Stimulated activated CD4-positive, alpha-beta T cell treated with anti-CD3 and anti-CD28 coated beads, Interleukin-15, amount 100 ng/mL, for 48 hours (primary cell): ENCODE measurements at places on chromosomes 4 and X.

DNA sequence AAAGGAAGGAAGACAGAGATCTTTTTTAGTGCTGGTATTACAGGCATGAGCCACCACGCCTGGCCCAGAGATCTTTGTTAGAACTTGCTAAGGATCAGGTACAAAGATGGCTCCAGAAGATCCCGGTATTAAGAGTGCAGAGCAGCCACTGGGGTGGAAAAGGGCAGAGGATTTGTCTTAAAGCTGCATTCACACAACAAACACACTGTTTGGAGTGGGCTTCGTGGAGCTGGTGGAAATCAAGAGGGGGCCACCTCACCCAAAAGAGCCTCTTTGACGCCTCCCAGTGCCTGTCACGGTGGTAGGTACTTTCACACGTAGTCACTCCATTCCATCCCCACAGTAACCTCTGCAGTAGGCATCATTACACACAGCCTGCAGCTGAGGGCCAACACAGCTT is 13.3 kb downstream of the HELT start:
- DNase-seq = no peak

GRCh38 chr4:48543796-48544195 is 53.7 kb downstream of the ZAR1 start:
- DNase-seq = no peak

DNA sequence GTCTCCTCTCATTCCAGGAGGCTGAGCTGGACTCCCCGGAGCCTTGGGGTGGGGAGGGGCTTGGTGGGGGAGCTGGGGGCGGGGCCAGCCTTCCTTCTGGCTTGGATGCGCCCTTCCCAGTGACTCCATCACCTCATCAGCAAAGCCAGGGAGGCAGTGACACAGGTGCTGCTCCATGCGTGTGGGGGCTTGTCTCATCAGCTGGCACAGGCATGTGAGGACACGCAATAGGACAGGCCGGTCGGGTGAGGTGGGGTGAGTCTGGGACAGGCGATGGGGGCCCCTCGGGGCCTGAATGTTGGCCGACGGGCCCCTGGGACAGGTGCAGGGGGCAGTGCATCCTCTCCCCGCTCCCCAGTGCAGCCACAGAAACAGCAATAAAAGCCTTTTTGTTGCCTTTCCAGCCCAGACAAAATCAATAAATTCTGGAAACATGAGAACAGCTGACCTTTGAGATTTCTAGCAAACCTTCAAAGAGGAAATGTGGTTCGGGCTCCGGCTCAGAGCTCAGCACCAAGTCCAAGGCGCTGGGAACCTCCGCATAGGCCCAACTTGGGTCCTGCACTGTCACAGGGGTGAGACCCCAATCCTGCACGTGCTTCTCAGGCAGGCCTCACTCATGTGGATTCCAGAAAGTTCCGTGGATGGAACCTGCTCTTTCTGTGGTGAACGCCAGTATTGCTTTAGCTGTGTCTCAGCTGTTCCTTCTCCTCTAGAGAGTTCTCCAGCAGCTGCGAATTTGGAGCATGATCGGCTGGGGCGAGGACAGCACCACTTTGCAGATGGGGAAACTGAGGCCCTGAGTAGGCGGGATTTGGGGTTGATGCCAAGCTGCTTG is 18.5 kb downstream of the ADRA2C start:
- DNase-seq = no peak

DNA sequence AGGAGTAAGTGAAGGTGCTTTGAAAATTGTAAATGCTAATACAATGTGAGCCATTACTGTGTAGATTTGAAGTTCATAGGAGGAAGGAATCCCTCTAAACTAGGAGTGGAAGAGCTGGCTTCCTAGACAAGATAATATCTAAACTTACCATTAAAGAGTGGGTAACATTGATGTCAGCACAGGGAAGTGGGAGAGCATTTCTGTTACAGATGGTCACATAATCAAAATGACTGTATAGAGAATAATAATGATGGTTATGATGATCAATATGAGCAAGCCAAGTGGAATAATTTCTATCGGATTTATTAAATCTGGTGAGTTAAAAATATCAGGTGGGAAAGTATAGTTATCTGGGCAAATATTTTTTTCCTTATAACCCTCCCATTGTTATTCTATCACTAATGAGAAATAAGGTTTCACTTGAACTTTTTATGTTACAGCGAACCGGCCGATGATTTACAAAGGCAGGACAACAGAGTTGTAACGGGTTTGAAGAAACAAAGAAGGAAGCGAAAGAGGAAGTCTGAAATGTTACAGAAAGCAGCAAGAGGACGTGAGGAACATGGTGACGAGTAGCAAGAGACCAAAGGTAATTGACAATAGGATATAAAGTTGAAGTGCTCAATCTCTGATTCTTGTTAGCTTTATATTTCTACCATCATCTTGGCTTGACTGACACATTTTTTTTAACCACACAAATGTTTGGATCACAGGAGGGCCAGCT is 43.5 kb downstream of the FMR1NB start:
- no peak for DNase-seq

DNA sequence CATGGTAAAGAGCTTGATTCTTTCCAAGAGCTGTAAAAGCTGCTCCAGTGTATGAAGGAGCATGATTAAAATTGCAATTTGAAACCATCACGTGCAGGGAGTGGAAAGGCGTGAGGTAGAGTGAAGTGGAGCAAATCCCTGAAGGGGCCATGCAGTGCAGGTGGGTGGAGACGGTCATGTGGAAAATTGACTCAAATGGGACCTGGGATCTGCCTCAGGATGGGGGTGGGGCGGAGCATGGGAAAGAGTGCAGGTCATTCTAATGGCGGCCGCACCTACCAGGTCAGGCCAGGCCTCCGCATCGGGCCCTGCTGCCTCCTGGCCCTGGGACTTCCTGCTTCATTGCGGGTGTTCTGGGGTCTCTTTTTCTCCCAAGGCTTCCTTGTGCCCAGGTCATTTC is 25.3 kb upstream of the TRIM60 start:
- no peak for DNase-seq

DNA sequence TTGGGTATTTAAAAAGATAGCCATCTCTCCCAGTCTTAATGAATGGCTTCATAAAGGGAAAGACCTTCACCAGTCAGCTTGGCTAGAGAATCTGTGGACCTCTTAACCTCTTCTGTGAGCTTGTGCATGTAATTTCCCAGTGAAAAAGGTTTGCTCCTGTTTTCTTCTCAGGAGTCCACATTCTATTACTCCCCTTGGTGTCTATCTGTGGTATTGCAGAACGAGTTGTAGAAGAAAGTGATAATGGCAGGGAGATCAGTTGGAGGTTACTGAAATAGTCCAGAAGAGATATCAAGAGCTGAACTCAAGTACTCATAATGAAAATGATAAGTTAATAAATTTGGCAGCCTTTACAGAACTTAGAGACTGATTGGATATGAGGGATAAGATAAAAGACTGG is 16.5 kb upstream of the VAMP7 start:
- no peak for DNase-seq

GRCh38 chr4:113869743-113870375 is 108.3 kb upstream of the CAMK2D start:
- peak; percentile 24 for DNase-seq

DNA sequence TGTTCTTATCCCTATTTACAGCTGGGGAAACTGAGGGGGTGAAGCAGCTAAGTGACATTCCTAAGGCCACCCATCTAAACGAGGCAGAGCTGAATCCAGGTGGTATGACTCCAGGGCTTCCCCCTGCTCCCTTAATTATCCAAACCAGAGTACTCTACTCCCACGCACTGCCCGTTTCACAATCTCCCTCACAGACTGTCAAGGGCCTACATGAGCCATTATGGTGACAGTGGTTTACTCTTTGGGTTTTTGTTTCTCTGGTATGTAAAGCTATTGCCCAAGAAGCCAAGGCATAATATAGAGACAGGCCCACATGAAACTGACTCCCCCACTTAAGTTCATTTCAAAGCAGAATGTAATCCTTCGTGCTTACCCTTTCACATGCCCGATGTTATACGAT is 95.1 kb downstream of the NHS start:
- no peak for DNase-seq

GRCh38 chr4:129146639-129147038 is 50.7 kb downstream of the C4orf33 start:
- DNase-seq = no peak

DNA sequence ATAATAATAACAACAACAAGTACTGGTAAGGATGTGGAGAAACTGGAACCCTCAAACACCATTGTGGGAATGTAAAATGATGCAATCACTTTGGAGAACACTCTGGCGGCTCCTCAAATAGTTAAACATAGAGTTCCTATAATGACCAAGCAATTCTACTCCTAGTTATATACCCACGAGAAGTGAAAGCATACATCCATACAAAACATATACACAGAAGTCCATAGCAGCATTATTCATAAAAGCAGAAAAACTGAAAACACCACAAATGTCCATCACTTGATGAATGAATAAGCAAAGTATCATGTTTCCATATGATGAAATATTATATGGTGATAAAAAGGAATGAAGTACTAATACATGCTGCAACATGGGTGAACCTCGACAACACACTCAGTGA is 116.7 kb downstream of the AMELX start:
- DNase-seq = no peak

GRCh38 chrX:27746516-27746915 is 61.3 kb upstream of the MAGEB10 start:
- DNase-seq = no peak

DNA sequence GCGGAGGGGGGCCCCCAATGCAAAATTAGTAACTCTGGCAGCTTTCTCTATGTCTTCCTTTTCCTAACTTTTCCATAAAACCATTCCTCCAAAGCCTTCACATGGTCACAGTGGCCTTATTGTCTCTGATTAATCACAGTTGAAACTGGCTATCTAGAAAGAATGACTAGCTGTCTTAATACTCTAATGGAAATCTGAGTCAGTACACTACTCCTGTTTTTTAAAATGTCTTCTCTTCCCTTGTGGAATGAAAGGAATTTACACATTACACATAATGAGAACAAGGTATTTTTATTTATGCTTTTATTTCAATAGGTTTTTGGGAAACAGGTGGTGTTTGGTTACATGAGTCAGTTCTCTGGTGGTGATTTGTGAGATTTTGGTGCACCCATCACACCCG is 66.3 kb upstream of the PUDP start:
- DNase-seq = no peak

- DNase-seq = no peak
Observed at GRCh38 chr4:48704091-48704802, 75.8 kb downstream of the FRYL start.

DNA sequence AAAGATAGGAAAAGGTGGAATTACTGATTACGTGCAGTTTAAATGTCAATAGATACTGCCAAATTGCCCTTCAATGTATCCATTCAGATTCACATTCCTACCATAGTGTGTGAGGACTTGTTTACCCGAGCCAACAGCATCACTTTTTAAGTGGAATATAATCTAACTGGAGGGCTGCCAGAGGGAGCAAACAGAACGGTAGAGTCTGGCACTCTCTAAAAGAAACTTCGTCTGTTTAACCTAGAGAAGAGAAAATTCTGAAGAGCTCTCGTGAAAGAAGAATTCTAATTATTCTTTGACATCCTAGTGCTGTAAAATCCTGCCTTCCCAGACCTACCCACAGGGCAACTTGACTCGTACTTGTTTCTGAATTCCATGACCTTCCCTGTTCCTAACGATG is 23.2 kb downstream of the SMIM43 start:
- no peak for DNase-seq

- DNase-seq = no peak
Observed at GRCh38 chr4:72984351-72984750, 85.2 kb downstream of the COX18 start.

GRCh38 chr4:187141101-187141500 is 417.4 kb upstream of the FAT1 start:
- no peak for DNase-seq

DNA sequence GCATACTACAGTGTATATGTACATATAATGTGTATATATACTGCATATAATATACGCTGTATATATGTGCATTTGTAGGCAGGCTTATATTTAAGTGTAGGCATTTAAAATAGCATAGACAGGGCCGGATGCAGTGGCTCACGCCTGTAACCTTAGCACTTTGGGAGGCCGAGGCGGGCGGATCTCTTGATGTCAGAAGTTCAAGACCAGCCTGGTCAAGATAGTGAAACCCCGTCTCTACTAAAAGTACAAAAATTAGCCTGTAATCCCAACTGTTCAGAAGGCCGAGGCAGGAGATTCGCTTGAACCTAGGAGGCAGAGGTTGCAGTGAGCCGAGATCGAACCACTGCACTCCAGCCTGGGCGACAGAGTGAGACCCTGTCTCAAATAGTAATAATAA is 78.4 kb downstream of the JAKMIP1 start:
- DNase-seq = no peak

DNA sequence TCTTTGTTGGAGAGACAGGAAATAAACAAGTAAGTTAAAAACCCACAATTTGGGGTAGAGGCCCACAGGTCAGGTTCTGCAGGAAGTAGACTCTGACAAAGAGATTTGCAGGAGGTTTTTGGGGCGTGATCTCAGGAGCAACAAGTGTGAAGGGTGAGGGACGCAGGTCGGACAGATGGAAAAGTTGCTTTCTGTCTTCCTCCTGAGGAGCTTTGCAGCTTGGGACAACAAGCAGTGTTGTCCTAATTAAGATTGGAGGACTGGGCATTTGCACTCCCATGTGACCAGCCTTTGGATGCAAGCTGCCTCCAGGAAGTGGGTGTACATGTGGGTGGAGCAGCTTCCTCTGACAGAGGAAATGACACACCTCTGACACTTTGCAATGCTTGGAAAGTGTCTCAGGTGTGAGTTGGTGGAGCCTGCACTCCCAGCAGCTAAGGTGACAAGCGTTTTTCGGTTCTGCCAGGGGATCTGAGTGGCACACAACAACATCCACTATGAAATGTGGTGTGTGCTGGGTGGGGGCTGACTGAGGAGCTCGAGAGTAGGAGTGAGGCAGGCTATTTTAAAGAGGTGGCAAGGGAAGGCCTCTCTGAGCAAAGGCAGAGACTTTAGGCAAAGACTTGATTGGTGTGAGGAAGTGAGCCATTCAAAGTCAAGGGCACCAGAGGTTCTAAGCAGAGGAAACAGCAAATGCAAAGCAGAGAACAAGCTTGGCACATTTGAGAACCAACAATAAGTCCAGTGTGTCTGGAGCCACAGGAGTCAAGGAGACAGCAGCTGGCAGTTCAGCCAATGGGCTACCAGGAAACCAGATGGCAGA is 339.8 kb upstream of the GATB start:
- peak; percentile 71 for DNase-seq

- no peak for DNase-seq
Observed at GRCh38 chr4:78544678-78545077, 6.9 kb upstream of the ANXA3 start.

DNA sequence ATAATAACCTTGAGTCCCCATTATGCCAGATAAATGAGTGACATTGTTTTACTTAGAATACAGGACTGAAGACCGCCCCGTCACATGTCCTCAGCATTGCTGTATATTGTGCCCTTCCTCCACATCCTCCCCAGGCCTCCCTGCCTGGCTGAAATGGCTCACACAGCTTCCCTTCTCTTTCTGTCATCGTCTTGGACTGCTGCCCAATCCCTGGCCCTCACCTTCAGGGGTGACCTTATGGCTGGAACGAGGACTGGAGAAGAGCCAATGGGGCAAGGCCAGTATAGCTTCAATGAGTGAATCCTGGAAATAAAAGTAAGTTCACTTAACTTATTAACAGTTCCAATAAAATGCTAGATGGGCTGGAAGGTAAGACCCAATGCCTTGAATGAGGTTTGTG is 2.7 kb downstream of the KCNE5 start:
- no peak for DNase-seq
